ENCODE measurements at places on chromosomes 7 and 10. TPM values are rescaled to one million over a fixed set of nuclear protein-coding genes. Genes with fewer than 3 reads are reported as not detected.

CUBN gene
- total RNA-seq, result 1.7 TPM

PIK3CG gene
- 10.8 TPM for total RNA-seq

TAS2R3 gene
- total RNA-seq, result 2.2 TPM

GDF2 gene
- total RNA-seq, result not detected

AMZ1 gene
- 0.65 TPM for total RNA-seq

SPDYE5 gene
- not detected for total RNA-seq

NEUROD6 gene
- not detected for total RNA-seq

FANK1 gene
- 18.4 TPM for total RNA-seq

SH2B2 gene
- 3.3 TPM for total RNA-seq

HIP1 gene
- 28.3 TPM for total RNA-seq

BCCIP gene
- 38.9 TPM for total RNA-seq

CPXM2 gene
- 2.3 TPM for total RNA-seq

STAMBPL1 gene
- total RNA-seq, result 24.5 TPM

GLI3 gene
- 23.4 TPM for total RNA-seq

MYO1G gene
- 11.9 TPM for total RNA-seq

NKX1-2 gene
- total RNA-seq, result not detected

ZNF679 gene
- not detected for total RNA-seq

SNX10 gene
- total RNA-seq, result 12.2 TPM

PLAU gene
- 13.5 TPM for total RNA-seq

LIPA gene
- 140 TPM for total RNA-seq

DYNC1I1 gene
- total RNA-seq, result 7.6 TPM

TMEM213 gene
- 2.0 TPM for total RNA-seq

CALHM3 gene
- total RNA-seq, result not detected

SIRT1 gene
- 15.7 TPM for total RNA-seq

TMEM229A gene
- total RNA-seq, result 0.34 TPM

SFMBT2 gene
- 9.6 TPM for total RNA-seq

PITX3 gene
- not detected for total RNA-seq

KCNH2 gene
- total RNA-seq, result 2.0 TPM

TNS3 gene
- 120 TPM for total RNA-seq

EVX1 gene
- not detected for total RNA-seq

ZNF789 gene
- 19.7 TPM for total RNA-seq

ZNF783 gene
- 7.5 TPM for total RNA-seq

SEMA3A gene
- 21.4 TPM for total RNA-seq

ANKRD61 gene
- not detected for total RNA-seq

PTPRN2 gene
- 5.1 TPM for total RNA-seq

PON3 gene
- total RNA-seq, result 19.6 TPM

GSTO2 gene
- total RNA-seq, result 10.6 TPM

PPP1R17 gene
- not detected for total RNA-seq

ZNF425 gene
- 1.7 TPM for total RNA-seq

Measured in lung (tissue), 17 donors.